Caki2 (cell line): ENCODE measurements at places on chromosomes 16 and 17.

- no peak for DNase-seq
Measured at GRCh38 chr17:60361889-60362288, 30.0 kb downstream of the USP32 start.

DNA sequence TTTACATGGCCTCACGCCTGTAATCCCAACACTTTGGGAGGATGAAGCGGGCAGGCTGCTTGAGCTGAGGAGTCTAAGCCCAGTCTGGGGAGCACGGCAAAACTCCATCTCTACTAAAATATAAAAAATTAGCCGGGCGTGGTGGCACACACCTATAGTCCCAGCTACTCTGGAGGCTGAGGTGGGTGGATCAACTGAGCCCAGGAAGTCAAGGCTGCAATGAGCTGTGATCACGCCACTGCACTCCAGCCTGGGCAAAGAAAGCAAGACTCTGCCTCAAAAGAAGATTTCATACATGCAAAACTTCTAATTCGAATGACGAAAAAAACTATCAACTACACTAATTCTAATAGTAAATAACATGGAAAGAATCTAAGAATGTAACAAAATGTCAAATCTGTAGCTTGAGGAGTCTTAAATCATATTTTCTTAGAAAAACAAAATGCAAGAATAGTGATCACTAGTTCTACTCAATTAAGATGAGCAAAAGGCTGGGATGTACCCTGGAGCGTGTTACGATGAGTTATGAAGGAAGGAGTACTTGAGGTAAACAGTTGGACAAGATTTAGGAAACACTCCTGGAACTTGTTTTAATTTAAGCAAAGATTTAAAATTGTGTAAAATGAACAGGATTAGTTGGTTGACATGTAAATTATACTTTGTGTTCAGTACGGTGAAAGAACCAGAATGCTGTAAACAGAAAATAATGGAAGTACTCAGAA, 20.7 kb downstream of the YWHAE start:
- DNase-seq: no peak

DNA sequence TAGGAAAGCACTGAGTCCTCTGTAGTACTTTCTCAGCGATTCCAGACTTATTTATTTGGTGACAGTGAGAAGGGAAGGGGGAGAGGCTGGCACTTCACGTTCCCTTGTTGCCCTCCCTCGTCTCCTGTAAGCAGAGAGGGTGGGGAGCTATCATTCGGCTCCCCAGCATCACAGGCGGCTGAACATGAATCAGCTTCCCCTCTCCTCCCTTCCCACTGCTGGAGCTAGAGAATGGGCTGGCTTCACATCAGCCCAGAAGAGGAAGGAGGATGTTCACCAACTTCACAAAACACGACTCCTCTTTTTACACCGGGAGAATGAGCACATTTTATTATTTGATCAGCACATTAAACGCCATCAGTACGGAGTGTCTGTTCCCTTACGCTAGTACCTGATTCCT, 6.7 kb upstream of the CMIP start:
- no peak for DNase-seq

DNA sequence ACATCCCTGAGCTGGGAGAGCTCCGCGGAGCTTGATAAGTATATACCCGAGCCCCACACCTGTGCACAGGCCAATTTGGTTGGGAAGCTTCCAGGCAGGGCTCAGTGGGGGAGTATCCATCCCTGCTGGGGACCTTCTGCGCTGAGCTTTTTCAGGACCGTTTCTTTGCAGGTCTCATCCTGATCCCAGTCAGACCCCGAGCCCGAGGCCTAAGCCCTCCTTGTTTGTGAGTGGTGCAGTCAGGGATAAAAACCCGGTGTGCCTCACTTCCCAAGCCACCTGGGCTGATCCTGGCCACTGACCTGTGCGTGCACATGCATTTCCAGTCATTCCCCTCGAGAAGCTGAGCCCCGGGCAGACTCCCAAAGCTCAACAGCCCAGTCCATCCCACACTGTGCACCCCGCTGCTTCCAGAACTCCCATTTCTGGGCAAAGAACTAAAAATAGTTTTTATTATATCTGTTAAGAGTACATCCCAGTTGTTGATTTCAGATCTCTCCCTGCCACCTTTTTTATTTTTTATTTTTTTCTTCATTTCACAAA, 27.3 kb upstream of the NAT9 start:
- no peak for DNase-seq

DNA sequence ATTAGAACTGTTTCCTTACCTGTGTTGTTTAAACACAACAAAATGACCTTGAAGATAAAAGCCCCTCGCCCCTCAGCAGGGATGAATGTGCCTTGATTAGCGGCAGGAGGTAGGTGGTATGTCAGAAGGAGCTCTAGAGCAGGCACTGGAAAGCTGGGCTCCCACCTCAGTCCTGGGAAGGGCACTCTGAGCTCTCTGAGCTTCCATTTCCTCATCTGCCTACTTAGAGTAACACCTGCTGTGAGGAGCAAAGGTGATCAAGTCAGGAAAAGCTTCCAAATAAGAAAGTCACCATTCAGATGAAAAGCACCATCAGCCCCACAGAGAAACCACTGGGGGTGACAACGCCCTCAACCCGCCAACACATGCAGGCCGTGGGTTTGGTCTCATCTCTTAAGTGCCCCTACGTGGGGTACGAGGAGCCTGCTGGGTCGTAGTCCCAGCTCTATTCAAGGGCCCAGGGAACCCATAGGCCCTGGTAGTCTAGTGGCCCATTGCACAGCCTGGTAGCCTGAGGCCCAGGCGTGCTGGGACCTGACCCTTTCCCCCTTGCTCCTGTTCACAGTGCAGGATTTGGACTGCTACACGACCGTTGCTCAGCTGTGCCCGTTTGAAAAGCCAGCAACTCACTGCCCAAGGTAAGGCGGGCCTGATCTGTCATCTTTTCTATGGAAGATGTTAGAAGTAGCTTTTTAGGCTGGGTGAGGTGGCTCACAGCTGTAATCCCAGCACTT, 57.3 kb downstream of the CRISPLD2 start:
- DNase-seq: no peak

DNA sequence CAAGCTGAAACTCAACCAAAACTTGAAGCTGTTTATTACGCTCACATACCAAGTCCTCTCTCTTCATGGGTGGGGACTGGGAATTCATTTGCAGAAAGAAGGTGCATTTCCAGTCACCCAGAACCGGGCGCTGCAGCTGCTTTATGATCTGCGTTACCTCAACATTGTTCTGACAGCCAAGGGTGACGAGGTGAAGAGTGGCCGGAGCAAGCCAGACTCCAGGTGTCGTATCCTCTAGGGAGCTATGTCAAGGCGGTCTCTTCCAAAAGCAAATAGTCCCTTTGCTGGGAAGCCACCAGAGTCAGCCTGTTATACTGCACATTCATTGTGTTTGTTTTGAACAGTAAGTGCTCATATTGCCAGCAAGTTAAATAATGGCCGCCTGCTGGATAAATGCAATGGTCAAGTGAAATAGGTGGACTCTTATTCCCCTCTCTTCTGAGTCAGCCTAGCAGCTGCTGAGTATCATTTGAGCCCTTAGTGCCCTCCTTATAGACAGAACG, 12.7 kb downstream of the COG1 start:
- DNase-seq: no peak
